ENCODE measurements at places on chromosomes 4 and X.
A peak's percentile ranks its signal among the peaks of the same experiment; 100 is the strongest.

- no peak for DNase-seq
Observed at GRCh38 chr4:999882-1000425, 6.8 kb upstream of the SLC26A1 start.

DNA sequence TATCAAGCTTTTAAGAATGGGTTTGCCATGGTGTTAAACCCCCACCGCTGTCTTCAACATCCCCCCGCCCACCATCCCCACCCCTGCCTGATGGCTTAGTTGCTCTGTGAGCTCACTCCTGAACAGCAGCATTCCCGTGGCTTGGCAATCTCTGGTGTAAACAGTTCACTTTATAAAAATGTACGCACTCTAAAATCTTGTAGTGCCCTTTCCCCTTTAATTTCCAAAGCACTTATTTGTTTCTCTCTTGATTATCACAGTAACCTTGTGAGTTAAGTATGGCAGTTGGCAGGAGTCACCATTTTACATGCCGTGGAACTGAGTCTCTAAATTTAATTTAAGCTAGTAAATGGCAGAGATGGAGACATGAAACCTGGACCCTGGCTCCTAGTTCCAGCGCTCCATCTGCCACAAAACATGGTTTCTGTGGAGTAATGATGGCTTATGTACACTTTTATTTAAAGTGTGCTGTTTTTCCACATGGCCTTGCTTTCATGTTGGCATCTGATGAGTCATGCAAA, 123.1 kb downstream of the AFF1 start:
- no peak for DNase-seq

DNA sequence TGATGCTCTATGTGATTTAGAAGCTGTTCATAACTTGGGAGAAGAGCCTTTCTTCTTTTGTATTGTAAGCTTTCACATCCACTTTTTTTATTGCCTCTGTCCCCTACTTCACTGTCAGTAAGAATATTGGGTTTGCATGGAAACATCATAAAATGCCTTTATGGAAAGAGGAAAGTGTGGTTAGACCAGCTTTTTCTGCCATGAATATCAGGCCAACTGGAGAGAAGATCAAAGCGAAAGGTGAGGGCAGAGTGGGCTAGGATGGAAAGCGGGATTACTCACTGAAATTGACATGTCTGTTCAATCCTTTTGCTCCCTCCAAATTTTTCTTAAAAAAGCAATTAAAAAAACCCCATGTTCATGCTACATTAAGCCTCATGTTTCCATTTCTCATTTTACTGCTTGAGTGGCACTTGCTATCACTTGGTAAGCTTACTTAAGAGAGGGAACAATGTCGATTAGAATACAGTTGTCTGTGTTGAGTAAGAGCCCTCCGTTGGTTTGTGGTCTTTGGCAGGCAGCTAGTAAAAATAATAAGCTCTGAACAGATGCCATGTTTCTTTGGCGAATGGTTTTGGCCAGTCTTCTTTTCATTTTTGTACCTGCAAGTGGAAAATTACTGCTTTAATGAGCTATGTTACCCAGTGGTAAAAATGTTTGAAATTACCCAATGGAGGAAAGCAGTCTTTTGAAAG, 35.9 kb downstream of the SUPT20HL1 start:
- DNase-seq = peak; percentile 61

- DNase-seq = peak; percentile 4
Observed at GRCh38 chrX:135112096-135112729, 8.1 kb downstream of the ETDB start.

- no peak for DNase-seq
Observed at GRCh38 chr4:74961230-74961629, 28.3 kb downstream of the PARM1 start.

DNA sequence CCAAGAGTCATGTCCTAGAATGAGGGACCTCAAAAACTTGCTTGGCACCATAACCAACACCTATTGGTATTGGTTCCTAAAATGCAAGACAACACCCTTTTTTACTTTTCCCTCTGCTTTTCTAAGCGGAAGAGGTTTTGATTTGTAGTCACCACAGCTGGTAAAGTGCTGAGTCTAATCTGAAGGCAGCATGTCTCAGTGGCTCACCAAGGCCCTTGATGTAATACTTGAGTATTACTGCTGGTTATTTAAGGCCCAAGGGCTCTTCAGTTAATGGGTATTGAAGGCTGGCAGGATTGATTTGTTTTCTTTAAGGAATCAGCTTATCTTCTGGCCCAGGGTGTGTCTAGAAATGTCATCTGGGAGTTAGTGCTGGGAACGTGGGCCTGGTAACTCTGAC, 735.1 kb downstream of the GLUD2 start:
- no peak for DNase-seq

DNA sequence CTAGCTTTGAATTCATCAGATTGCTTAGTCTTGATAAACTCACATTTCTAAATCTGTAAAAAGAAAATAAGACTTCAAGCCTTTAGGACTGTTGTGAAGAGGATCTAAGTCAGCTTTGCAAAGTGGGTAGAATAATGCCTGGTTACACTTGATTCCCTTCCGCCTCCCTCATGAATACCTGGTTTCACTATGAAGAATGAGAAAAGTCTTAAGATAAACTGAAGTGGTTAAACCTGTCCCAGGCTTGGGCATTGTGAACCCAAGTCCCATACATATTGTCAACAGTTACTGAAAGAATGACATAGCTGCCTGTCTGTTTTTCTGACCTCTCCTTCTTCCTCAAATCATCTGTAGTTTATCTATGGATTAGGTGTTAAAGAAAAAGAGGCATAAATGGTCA, 16.7 kb upstream of the GBA3 start:
- DNase-seq = no peak

DNA sequence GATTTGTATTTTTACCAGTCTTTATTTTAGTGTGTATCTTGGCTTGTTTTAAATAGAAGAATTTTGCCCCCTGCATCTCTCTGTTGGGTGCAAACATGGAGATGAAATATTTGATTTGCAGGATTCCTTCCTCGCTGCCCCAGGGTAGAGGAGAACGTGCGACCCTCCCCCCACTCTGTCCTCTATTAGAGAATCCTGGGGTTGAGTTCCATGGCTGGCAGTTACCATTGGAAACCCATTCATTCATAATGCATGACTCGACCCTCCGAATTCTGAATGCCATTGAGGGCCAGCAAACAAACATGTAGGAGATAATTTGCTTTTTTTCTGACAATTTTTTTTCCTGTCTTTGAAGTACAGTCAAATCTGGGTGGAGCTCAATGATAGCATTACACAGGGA, 53.7 kb downstream of the TRIM2 start:
- DNase-seq = no peak

DNA sequence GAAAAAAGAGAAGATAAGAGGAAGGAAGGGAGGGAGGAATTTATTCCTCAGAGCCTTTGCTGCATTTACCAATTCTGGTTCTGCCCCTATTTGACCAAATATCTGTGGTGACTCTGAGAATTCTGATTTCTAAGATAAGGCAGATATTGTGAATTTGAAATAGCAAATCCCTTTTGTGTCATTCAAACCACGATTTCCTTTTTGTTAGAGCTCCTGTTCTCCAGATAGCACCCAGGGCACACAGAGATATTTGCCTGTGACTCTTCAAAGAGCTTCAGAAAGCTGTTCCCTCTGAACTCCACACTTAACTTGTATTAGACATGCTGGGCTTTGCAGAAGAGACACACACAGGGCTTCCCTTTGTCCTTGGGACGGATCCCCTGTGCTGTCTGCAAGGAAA, 272.2 kb downstream of the DHRSX start:
- DNase-seq = no peak

DNA sequence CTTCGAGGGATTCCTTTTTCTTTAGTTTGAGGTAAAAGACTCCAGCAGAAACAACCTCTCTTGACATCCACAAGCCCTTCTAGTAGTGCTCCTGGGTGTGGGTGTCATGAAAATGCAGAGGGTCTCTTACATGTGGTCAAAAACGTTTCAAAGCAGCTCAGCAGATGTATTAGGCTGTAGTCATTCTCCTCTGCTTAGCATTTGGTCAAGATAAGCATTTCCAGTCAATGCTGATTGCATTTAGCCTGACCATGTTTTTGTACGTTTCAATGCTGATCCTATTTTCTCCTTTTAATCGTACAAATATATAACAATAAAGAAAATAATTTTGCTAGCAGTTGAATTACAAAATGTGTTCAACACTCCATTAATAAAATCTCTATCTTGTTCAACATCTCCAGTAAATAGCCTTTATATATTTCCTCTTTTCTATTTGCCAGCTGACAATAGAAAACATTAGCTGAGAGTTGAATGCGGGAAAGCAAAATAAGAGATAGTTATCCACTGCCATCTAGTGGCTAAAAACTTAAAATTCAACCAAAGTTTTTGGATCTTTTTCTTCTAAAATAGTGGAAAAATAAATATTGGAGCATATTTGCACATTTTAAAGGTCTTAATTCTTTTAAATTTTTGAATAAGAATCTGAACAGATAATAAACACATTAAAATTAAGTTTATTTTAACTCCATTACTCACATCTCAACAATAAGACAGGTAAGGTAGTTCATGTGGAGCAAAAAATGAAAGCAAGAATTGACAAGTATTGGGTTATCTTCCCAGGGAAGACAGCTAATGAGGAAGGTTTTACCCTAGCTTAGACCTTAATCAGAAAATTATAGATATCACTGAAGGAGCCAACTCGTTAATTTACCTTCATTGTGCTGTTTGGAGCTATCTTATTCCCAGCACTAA, 15.2 kb upstream of the PACRGL start:
- DNase-seq = peak; percentile 32

GRCh38 chr4:108852691-108853090, 89.8 kb upstream of the ETNPPL start:
- no peak for DNase-seq

DNA sequence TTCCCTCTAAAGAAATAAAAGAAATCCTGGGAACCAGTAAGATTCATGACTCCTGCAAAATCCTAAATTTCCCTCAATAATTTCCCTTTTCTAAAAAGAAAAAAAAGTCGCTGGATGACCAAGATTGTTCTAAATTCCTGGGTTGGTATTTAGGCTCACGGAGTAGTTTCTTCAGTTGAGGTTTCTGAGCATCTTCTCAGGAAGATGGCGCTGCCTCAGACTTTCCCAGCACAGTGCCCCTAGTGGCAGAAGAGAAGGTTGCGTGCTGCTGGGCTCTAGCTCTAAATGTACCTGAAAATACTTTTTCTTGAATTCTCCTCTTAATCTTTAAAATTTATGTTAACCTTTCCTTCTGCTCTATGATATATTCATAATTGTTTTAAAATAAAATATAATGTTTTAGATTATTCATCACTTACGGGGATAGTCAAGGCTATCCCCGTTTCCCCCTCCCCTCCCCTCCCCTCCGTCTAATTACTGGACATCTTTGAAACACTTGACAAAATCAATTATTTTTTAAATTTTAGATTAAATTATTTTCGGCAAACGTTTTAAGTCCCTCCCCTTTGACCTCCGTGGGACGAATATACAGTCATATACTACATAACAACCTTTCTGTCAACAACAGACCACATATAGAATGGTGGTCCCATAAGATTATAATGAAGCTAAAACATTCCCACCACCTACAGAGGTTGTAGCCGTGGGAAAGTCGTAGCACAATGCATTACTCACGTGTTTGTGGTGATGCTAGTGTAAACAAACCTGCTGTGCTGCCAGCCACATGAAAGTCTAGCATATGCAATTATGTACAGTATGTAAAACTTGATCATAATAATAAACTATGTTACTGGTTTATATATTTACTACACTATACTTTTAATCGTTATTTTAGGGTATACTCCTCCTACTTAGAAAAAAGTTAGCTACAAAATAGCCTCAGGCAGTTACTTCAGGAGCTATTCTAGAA, 41.0 kb upstream of the GATB start:
- DNase-seq = no peak

- no peak for DNase-seq
Observed at GRCh38 chrX:123756320-123756719, 23.5 kb upstream of the THOC2 start.

DNA sequence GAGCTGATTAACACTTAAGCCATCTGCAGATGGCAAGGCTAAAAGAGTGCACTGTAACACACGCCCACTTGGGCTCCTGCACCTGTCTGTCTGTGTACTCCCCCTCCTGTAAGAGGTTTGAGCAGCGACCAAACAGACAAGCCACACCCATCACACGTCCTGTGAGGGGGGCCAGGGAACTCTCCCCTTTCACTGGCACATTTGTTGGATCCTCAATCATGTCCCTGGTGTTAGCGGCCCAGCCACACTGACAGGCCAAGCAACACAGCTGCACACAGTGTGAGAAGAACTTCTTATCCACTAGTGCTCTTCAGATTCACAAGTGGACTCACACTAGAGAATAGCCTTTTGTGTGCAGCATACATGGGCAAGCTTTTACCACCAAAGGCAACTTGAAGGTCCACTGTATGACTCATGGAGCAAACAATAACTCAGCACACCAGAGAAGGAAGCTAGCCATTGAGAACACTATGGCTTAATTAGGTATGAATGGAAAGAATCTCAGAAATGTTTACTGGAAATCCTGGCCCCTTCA, 29.1 kb upstream of the UTP14A start:
- DNase-seq = peak; percentile 4

DNA sequence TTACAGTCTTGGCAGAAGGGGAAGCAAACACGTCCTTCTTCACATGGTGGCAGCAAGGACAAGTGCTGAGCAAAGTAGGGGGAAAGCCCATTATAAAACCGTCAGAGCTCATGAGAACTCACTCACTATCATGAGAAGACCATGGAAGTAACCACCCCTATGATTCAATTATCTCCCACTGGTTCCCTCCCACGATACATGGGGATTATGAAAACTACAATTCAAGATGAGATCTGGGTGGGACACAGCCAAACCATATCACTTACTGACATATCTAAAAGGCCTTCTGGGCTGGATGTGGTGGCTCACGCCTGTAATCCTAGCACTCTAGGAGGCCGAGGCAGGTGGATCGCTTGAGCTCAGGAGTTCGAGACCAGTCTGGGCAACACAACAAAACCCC, 117.1 kb upstream of the USP9X start:
- DNase-seq = no peak

GRCh38 chr4:143351774-143352451, 15.2 kb downstream of the GAB1 start:
- no peak for DNase-seq

- DNase-seq = no peak
Observed at GRCh38 chrX:148681605-148682004, 181.2 kb downstream of the AFF2 start.

GRCh38 chr4:142405695-142406498, 440.2 kb downstream of the INPP4B start:
- peak; percentile 56 for DNase-seq

- DNase-seq = no peak
Observed at GRCh38 chrX:15500497-15500966, at the start of gene BMX. Gene BMX, plus strand, starts transcription at chrX:15500807. Its CDS starts 7,547 bp downstream, at chrX:15508354.

- no peak for DNase-seq
Observed at GRCh38 chr4:140242357-140243277, 88.6 kb upstream of the MAML3 start.

DNA sequence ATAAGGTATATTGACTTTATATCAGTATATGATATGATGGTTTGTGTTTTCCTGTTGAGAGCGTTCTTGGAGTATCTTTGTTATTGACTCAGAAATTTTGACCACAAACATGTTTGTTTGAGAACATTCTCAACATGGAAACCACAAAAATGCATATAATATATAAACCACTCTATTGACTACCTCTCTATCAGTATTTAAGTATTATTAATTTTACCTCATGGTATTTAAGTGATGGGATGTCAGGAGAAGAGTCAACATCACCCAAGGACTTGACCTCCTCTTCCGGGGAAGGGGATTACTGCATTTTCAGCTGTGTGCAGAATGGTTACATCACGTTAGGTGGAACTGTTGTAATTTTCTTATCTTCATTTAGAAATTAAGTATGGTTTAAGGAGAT, 54.3 kb upstream of the PUDP start:
- DNase-seq = no peak
